GDM1 (cell line): ENCODE measurements at places on chromosomes 16 and 17.

DNA sequence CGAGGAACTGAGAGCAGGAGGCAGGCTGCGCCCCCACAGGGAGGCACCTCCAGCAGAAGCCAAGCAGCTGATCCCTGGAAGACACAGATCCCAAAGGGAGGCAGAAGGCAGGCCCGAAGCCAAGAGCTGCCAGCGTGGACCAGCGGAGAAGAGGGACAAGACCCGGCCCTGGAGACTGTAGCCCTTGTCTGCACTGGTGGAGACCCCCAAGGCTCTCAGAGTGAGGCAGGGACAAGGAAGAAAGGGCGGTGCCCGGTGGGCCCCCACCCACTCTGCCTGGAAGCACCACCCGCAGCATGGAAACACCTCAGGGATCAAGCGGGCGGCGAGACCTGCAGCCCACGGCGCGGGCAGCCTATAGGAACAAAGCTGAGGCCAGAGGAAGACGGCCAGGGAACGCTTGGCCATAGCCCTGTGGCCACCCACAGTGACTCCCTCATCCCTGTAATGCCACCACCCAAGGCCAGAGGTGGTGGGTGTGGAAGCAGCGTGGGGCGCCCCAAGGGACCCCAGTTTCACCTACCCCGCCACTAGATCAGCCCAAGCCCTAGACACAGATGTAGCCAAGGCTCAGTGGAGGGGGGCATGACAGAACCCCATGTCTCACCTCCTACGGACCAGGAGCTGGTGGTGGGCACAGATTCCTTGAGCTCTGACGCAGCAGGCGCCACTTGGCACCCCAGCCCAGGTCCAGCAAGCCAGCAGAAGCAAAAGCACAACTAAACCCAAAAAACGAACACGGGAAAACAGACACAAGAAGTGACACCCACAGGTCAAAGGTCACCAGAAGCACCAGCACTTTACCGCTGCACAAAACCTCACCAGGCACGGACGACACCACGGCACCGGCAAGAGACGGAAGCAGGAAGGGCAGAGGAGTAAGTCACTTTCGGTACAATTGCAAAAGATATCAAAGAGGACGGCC, 2.9 kb upstream of the SIRT7 start:
- no peak for DNase-seq

GRCh38 chr16:89860747-89861304, 12.6 kb upstream of the TCF25 start:
- DNase-seq = peak; percentile 19

DNA sequence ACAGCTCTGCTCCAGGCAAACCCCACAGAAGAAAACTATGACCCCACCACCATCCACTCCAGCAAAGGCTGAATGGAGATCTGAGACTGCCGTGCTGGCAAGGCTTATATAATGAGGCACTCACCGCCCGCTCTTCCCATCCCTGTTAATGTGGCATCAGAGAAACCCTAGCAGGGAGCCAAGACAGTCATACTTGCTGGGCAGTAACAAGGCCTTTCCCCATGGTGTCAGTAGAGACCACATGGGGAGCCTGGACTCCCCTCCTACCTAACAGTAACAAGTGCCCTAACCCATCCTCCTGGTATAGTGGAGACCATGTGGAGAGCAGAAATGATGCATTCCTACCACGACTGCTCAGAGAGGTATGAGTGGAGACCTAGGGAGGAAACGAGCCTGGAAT, 235.2 kb downstream of the C16orf78 start:
- no peak for DNase-seq

DNA sequence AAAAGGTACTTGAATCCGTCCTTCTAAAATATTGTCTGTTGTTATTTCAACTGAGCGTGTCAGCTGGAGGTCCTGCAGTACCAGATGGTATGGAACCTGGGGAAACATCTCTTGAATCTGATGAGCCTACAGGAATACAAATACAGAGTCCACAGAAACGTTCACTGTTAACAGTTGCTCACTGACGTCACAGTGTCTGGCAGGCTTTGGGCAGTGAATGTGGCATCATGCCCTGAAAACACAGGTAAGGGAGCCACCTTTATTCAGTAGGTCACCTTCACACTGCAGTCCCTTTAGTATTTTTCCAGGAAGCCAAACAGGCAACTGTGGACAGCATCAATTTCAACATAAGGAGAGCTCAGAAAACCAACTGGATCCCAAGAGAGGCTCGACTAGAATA, 56.1 kb downstream of the AMFR start:
- no peak for DNase-seq

- DNase-seq = no peak
Observed at GRCh38 chr16:46845952-46846351, 15.0 kb upstream of the C16orf87 start.

- no peak for DNase-seq
Observed at GRCh38 chr16:1707193-1707790, 1.3 kb downstream of the MAPK8IP3 start.

DNA sequence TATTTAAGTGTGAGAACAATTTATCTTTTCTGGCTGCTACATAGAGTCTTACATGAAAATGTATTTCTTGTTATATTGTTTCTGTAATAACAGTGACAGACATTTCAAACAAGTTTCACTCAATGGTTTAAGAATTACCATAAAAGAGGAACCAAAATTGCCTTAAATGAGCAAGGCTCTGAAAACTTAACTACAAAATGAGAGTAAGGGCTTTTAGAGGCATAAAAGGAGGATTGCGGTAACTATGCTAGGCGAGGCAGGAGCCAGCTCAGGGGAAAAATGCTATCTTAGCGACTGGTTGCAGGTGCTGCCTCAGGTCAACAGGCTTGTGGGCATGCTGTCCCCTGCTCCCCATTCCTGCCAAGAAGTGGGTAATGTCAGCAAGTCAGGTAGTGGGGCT, 81.7 kb upstream of the MSI2 start:
- no peak for DNase-seq

DNA sequence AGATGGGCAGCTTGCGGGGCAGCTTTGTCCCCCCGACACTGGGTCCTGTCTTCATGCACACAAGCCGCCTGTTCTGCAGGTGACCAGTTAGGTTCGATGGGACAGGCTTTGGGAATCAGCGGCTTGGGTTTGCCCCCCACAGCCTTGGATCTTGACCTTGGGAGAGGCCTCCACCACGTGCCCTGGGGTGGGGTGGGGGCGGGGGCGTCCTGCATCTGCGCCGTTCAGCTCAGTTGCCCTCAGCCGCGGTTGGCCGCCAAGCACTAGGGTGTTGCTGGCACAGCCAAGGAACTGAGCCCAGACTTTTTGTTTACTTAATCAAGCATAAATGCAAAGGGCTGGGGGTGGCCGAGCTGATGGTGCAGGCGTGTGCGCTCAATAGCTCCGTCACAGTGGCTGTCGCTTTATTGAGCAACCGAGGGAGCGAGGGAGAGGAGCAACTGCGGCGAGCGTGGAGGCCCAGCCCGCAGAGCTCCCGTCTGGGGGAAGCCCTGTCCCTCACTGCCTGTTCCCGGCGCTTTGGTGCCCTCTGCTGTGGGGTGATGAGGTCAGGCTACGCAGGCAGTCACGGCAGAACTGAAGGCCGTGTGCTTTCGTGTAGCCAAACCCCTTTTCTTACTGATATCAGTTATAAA, 33.9 kb downstream of the JPH3 start:
- peak; percentile 51 for DNase-seq

DNA sequence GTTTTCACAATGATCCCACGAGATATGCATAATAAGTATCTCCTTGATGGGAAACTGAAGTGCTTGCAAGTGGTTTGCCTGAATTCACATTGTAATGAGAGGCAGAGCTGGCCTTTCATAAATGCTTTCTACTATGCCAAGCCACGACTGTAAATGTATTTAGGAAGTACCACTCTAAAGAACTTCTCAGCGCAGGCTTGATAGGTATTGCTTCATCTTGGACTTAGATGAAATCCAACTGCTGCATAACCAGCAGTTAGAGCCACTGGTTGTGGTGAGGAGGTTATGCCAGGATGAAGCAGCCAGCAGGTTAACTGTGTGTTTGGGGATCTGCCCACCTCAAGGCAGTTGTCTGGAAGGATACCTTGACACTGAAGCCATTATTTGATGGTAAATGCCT, 26.8 kb downstream of the MARCHF10 start:
- no peak for DNase-seq

- no peak for DNase-seq
Observed at GRCh38 chr17:10013365-10014112, 108.5 kb upstream of the RCVRN start.

DNA sequence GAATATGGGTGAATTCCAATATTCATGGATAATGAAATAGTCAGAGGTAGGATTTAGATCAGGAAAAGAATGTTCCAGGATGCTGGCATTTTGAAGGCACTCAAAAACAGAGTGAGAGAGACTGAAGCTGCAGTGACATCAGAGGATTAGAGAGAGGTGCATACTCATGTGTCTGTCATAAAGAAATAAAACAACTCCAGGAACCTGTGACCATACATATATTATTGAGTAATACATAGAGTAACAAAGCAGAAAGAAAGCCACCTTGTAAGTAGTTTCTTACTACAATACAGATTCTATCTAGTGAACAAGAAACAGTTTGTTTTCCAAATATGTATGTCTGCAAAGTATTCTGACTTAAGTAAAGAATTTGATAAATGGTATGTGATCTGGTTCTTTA, 62.3 kb upstream of the PHOSPHO1 start:
- DNase-seq = no peak

DNA sequence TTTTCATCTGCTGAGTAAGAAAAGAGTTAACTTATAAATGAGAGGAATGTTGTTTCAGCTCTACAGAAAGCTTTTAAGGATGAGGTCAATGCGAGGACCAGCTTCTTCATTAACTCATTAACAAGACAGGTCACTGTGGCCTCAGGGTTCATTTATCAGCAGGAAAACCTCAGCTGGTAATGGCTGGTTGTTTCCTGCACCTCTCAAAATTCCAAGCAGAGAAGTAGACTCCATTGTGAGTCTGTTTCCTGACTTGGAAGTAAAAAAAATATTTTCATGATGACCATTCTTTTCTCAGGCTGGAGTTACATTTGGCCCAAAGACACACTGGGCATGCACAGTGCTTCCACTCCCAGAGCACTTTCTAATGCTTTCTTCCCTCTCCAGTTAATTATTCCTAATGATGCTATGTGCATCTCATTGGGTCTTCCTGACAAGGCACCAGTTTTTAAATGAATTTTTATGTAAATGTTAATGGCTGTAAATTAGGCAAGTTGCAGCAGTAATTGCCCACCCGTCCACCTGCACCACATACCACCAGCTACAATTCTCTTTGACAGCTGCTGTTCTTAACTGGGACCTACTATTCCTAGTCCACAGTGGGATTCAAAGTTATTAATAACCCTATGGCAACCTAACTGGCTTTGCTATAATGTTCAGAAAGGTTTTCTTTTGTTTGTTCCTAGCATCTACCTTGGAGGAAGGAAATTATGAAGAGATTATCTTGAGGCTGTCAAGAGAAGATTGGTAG, 89.5 kb upstream of the BCAR1 start:
- DNase-seq = no peak

GRCh38 chr17:39199820-39200069, 338 bp upstream of the RPL19 start:
- DNase-seq = peak; percentile 85

DNA sequence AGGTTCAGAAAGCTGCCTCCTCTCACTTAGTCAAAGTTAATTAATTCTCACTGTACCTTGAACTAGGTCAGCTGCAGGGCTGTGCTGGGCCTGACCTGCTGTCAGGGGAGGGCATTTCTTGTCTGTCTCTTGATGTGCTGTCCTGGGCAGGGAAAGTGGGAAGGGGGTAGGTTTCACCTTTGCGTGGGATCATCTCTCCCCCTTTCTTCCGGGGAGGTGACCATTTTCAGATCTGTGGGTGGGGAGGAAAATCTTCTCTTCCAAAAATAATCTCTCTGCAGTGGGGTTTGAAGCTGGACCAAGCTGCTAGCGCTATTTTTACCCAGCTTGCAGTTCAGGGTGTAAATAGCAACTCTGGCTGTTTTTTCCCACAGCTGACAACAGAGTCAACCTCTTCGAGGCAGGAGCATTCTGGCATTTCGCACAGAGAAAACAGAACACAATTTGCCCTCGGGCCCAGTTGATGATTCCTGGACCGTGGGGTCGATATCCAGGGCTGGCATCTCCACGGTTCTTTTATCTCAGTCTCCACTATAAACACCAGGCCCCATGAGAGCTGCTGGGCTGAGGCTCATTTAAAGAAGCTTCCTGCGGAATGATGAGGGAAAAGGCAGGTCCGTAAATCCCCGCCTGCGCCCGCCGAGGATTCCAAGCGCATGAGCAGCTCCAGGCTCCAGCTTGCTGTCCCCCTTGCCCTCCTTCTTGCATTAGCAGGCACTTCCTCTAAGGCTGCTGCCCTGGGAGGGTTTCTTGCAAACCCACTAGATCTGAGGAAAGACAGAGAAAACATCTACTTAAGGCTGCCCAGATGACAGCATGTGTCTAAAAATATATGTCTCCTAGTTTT, 93.9 kb downstream of the YPEL2 start:
- no peak for DNase-seq

- no peak for DNase-seq
Observed at GRCh38 chr17:2981325-2981724, 82.1 kb downstream of the OR1D5 start.

DNA sequence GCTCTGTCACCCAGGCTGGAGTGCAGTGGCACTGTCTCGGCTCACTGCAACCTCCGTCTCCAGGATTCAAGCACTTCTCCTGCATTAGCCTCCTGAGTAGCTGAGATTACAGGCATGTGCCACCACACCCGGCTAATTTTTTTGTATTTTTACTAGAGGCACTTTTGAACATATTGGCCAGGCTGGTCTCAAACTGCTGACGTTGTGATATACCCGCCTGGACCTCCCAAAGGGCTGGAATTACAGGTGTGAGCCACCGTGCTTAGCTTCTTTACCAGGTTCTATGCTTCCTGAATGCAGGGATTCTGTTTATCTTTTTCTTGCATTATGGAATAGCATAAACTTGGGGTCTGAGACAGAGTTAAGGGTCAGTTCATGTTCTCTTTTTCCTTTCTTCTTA, 317.9 kb upstream of the RBFOX1 start:
- no peak for DNase-seq

GRCh38 chr16:20818929-20819585, 12.7 kb downstream of the REXO5 start:
- DNase-seq = no peak

DNA sequence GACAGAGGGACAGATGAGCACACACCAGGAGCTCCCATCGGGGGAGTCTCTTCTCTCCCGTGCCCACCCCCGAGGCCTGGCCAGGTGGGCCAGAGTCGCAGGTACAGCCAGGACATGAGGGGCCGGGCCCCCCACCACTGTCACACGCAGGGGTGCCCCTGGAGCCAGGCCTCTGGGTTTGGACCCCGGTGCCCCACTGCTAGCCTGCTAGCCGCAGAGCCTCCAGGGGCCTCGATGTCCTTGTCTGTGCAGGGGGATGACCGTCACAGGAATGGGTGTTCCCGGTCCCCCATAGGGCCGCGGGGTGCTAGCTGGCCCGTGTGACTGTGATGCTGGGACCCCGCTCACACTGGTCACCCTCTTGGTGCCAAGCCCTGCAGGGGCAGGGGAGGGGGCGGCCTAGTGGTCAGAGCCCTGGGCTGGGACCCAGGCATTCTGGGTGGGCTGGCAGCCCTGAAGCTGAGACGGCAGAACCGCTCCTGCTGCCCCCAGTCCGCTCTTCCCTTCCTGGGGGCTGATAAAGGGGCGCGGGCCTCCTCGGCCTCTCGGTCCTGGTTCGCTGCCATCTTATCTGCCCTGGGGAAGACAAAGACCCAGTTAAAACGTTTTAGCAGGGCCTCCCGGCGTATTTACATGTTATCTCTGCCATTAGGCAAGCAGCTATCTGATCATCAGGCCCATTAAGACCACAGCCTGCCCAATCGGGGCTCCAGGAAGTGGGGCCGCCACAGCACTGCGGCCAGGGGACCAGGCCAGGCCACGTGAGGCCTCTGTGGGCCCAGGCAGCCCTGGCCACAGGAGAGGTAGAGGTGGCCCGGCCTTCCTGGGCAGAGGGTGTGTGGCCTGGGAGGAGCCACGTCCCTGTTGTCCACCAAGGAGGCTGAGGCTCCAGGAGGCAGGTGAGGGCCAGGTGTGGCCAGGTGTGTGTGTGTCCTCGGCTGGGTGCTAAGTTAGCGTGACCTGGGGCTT, 57.2 kb upstream of the ZC3H18 start:
- no peak for DNase-seq
